ENCODE measurements at places on chromosomes 4 and X.
A peak's percentile ranks its signal among the peaks of the same experiment; 100 is the strongest.

DNA sequence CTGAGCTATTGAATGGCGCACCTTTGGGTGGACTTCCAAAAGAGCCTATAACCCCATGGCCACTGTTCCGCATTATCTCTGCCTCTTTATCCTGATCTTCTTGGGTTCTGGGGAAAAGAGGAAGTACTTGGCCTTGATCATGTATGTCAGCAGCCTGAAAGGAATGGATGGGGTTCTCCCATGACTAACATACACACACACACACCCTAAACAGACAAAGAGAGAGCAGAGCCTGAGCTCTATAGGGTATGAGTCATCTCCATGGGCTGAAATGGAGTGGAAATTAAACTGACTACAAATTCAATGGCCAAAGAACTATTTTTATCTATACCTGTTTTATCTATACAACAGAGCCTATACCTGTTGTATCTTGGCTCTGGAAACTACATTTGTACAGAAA is 141.5 kb upstream of the MTMR8 start:
- no peak for DNase-seq

DNA sequence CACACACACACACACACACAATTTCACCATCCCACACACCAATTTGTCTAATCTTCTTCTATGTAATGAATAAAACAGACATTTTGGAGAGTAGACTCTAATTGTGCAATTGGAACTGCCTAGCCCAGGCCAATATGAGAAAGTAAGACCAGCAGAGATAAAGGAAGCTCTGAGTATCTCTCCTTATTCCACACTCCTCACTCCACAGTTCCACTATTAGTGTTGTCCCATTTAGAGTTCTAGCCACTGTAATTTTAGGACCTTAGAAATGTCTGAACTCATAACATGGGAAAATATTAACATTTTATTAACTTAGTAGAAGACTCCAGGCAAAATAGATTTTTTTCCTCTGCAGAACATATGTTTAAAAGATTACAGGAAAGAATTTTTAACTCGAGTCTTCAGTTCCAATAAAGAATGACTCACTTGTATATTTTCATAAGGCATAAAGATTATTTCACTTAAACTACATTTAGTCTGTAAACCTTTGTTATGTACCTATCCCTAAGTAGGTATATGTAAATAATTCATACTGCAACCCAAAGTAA is 297.6 kb upstream of the INTU start:
- DNase-seq = no peak

DNA sequence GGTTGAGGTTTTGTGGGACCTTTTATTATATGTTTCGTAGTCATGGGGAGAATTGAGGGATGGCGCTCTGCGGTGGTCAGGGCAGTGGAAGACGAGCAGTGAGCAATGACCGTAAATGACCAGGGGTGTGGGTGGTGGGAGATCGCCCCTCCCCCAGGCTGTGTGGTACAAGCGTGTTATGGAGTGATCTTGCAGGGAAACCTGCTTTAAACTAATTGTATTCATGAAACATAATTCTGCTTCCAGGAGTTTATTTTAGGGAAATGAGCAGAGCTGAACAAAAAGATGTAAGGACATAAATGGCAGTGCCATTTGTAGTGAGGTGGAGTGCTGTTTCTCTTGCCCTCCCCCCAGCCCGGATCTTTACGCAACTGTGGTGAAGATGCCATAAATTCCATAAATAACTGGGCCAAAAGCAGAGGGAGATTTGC is 20.2 kb downstream of the GYG2 start:
- no peak for DNase-seq

- no peak for DNase-seq
These were observed 51.7 kb downstream of the ZNF718 start for GRCh38 chr4:175986-176385.

DNA sequence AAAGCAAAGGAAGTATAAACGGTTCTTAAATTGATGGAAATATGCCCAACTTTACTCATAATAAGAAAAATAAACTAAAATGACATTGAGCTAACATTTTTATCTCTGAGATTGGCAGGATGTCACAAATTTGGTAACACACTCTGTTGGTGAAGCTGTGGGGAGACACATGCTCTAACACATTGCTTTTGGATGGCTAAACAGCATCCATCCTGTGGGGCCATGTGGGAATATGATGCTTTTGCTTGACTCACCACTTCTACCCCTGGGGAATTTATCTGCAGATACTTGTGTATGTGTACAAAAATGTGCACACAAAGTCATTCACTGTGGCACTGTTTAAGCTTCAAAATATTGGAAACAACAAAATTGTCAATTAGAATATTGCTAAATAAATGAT is 100.2 kb downstream of the ANAPC4 start:
- no peak for DNase-seq

- DNase-seq = no peak
These were observed 31.5 kb downstream of the RTL5 start for GRCh38 chrX:72100051-72100755.

DNA sequence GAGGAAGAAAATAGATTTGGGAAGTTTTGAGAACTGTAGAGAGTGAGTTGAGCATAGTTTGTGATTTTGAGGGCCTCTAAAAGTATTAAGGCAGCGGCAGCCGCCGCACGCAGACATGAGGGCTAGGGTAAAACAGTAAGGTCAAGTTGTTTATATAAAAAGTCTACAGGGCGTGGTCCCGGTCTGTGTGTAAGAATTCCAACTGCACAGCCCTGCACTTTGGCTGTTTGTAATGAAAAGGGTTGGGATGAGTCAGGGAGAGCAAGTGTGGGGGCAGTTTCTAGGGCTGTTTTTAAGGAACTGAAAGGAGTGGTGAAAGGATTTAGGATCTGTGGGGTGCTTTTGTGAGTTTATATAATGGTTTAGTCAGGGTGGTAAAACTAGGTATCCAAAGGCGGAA is 55.0 kb downstream of the BEX3 start:
- no peak for DNase-seq

- no peak for DNase-seq
These were observed 49.8 kb downstream of the PDHA2 start for GRCh38 chr4:95889662-95890061.

DNA sequence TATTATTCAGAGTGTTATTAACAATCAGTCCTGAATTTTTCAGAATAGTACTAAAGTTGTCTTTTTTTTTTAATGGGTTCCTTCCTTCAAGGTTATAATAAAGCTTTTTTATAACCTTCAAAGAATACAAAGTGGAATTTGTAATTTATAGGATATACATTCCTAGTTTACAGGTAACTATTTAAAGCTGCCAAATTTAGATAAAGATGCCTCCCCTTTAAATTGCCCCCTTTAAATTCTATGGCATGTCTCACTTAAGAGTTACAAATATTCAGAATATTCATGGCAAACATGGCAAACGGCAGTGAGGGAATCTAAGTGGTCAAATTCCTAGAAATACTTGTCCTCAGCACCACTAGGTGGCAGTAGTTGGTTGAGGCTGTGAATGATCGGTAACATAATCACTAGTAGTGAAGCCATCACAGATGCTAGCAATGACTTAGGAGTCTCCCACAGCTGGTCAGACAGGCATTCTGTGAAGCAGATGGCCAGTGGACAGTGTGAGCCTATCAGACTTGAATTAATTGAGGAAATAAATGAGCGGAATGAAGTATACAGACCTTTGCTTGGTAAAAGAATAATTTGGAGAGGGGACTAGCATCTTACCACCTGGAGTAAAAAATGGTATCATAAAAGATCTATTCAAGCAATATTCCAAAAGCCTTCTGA is 86.4 kb downstream of the CBR4 start:
- peak; percentile 81 for DNase-seq

DNA sequence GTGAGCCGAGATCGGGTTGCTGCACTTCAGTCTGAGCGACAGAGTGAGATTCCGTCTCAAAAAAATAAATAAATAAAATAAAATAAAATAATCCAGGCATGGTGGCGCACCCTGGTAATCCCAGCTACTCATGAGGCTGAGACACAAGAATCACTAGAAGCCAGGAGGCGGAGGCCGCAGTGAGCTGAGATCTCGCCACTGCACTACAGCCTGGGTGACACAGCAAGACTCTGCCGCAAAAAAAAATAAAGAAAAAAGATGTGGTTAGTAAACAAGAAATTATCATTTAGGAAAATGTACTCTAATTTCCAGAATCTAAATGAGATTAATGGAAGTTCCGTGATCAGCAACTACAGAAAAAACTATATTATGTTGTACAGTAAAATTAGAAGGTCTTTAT is 14.5 kb upstream of the LRBA start:
- DNase-seq = no peak

DNA sequence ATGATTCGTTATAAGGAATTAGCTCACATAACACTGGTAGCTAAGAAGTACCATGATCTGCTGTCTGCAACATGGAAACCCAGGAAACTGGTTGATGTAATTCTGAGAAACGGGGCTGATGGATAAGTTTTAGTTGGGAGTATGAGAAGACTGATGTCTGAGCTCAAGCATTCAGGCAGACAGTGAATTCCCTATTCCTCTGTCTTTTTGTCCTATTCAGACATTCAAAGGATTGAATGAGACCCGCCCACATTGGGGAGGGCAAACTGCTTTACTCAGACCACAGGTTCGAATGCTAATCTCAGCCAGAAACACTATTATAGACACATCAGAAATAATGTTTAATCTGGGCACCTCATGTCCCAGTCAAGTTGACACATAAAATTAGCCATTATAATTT is 515.5 kb downstream of the STPG2 start:
- no peak for DNase-seq

GRCh38 chrX:31459361-31459760 is 387.5 kb upstream of the FTHL17 start:
- DNase-seq = no peak

- no peak for DNase-seq
These were observed 14.2 kb downstream of the SEPSECS start for GRCh38 chr4:25146076-25146475.

GRCh38 chrX:151899622-151900021 is 13.1 kb upstream of the MAGEA4 start:
- DNase-seq = no peak

DNA sequence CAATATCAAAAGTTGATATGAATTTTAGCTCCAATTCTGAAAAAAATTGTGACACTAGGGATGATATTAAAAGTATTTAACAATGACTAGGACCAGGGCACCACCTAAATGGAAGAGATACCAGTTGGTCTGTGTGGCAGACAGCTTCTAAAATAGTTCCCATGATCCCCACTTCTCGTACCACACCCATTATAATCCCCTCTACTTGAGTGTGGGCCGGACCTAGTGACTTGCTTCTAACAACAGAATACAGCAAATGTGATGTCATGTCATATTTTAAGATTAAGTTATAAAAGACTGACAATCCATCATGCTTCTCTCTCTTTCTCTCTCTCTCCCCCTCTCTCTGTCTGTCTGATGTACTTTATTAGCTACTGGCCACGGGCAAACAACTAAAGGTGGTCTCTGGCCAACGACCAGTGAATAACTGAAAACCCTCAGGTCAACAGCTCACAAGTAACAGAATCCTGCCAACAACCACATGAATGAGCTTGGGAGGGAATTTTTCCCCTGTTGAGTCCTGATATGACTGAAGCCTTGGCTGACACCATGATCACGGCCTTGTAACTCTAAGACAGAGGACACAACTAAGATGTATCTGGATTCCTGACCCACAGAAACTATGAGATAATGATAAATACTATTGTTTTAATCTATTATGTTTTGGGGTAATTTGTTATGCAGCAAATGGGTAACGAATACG is 34.4 kb downstream of the FAM13A start:
- DNase-seq = no peak

DNA sequence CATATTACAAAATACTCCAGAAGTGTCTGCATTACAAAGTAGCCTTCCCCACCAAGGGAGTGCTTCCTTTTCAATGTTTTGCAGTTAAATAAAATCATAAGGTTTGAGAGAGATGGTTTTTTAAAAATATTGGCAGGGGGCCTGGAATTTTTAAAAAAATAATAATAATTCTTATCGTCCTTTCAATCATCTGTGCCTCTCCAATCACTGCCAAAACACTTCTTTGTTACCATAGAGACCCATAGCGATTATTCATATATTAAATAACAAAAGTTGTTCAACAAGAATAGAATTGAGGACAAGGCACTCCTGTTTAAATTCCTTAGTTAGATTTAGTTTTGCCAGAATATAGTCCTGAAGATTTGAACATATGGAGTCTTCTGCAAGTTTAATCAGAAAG is 203.1 kb downstream of the FAT4 start:
- no peak for DNase-seq

GRCh38 chr4:122842984-122843531 is 16.4 kb downstream of the FGF2 start:
- DNase-seq = peak; percentile 3

GRCh38 chrX:10360116-10360515 is 203.3 kb downstream of the CLCN4 start:
- no peak for DNase-seq
